ENCODE measurements at places on chromosomes 6 and 20. TPM values are rescaled to one million over a fixed set of nuclear protein-coding genes. Genes with fewer than 3 reads are reported as not detected.

DNA sequence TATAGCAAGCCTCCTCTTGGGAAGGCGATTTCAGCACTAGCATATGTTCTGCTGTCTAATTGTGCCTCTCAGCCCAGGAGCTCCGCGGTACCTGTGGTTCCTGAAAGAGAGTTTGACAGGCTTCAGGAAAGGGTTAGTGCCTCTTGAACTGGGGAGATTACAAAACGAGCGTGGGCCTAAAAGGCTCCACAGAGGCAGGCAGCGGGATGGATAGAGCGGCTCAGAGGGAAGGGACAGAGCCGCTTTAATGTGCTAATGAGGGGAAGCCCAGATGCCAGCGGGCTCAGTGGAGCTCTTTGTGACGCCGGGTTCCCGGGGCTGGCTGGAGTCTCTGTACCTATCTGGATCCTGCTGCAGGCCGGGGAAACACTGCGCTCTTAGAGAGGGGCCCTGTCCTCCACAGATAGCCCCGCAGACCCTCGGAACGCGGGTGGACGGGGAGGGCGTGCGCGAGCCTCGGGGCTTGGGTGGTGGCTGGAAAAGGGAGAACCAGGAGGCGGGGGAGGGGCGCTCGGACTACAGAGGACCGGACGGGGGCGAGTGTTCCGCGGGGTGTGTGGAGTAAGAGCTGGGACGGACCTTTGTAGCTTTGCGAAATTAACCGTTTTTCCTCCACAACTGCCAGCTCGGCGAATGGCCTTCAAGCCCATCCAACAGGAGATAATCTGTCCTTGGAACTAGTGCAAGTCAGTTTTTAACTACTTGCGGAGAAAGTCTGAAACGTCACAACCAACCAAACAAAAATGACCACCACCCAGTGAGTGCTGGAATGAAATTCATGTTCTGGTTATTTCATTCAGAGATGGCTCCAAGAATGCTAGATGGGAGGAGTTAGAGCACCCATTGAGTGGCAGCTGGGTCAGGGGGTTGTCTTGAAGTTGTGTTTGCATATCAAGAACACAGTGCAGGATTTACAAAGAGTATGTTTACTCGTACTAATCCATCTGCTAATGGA is 13.0 kb downstream of the SLC35F1 start:
- peak; percentile 42 for DNase-seq

DNA sequence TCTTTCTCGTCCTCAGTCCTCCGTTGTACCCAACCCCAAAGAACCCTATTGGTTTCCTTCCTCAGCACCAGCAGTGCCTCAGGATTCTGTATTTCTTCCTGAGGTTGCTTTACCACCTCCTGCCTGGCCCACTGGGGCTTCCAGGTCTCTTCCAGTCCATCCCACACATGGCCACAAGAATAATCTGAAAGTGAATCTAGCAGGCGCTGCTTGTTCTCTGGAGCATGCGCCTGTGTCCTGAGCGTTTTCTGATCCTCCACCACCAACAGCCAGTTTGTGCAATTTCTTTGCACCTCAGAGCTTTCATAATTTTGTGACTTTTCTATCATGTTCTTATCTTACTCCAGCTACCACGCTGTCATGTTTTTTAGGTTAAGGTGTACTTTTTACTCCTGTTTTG is 11.6 kb upstream of the HSP90AB1 start:
- no peak for DNase-seq

- no peak for DNase-seq
These were observed 232.7 kb upstream of the MOCS1 start for GRCh38 chr6:40166963-40167362.

- DNase-seq: no peak
These were observed 250.0 kb downstream of the LRFN2 start for GRCh38 chr6:40336940-40337760.

- DNase-seq: no peak
These were observed 55.2 kb upstream of the TBC1D7 start for GRCh38 chr6:13383328-13384163.

- DNase-seq: no peak
These were observed 3.6 kb upstream of the HSP90AB1 start for GRCh38 chr6:44243345-44243744.

DNA sequence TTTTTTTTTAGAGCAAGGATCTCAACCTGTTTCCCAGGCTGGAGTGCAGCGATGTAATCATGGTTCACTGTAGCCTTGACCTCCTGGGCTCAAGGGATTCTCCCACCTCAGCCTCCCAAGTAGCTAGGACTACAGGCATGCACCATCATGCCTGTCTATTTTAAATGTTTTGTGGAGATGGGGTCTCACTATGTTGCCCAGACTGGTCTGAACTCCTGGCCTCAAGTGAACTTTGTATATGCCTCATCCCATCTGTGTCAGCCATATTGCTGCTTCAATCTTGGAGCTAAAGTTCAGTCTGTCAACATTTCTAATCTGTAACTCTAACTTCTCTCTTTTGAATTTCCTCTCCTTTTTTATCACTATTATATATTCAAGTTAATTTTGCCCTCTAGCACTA is 54.3 kb downstream of the CD164 start:
- DNase-seq: no peak

- no peak for DNase-seq
These were observed 341.8 kb downstream of the SYNE1 start for GRCh38 chr6:152295346-152295745.

- DNase-seq: no peak
These were observed 461.0 kb downstream of the TBC1D32 start for GRCh38 chr6:120873125-120873865.

GRCh38 chr20:36773107-36773596 is 411 bp downstream of the DSN1 start:
- DNase-seq: no peak

DNA sequence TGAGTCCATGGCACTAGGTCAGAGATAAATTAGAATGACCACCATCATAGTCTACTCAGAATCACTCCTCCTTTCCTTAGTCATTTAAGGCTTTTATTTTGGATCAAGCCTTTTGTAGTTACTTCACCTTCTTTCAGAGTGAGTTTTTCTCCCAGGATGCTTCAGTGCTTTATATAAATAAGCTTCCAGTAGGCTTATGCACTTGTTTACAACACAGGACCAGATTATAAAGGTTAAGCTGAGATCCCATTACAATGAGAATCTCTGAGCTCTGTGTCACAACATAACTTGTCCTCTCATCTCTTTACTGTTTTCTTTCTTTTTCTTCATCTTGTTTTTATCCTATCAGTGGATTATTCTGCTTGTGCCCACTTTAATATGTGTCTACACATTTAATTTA is 47.9 kb downstream of the CEP57L1 start:
- no peak for DNase-seq

GRCh38 chr6:131519670-131520436 is 53.2 kb upstream of the ARG1 start:
- no peak for DNase-seq

- DNase-seq: peak; percentile 99
These were observed 8.7 kb upstream of the AP5S1 start for GRCh38 chr20:3811467-3812258.

Gene GHRH
- total RNA-seq: 0.97 TPM

Gene FOXA2
- not detected for total RNA-seq

Gene TFAP2D
- total RNA-seq: not detected

Gene ADGRF4
- not detected for total RNA-seq

Gene KIF13A
- 52.7 TPM for total RNA-seq

Gene ZNF451
- 17.2 TPM for total RNA-seq

Gene IL17A
- not detected for total RNA-seq

Gene FERMT1
- total RNA-seq: 1.0 TPM

Gene SIGLEC1
- 9.6 TPM for total RNA-seq

Gene CLVS2
- total RNA-seq: 0.11 TPM

Gene CCN5
- 15.8 TPM for total RNA-seq

Gene ZNF311
- total RNA-seq: 0.08 TPM

Gene ADGRF5
- total RNA-seq: 41.1 TPM
